Mononuclear cell (primary cell): ENCODE measurements at places on chromosomes 11 and 22. TPM values are rescaled to one million over a fixed set of nuclear protein-coding genes. Genes with fewer than 3 reads are reported as not detected.

Gene CRYBB2
- total RNA-seq, result not detected

Gene LSP1
- 357 TPM for total RNA-seq

Gene TNNT3
- total RNA-seq, result 5.1 TPM

Gene ACR
- not detected for total RNA-seq

Gene LRRC74B
- total RNA-seq, result not detected

Gene CRYBB3
- total RNA-seq, result not detected

Gene PIH1D2
- not detected for total RNA-seq

Gene SMC1B
- 0.10 TPM for total RNA-seq

Gene CTSW
- total RNA-seq, result 130 TPM

Gene KRTAP5-10
- total RNA-seq, result not detected

Gene RNF214
- total RNA-seq, result 4.7 TPM

Gene MRGPRF
- under 0.01 TPM for total RNA-seq

Gene ROBO4
- total RNA-seq, result 0.31 TPM

Gene OR8U1
- not detected for total RNA-seq

Gene KCNK4
- total RNA-seq, result not detected

Gene SMIM35
- 0.21 TPM for total RNA-seq

Gene RIBC2
- total RNA-seq, result 0.31 TPM

Gene KCNJ11
- 0.10 TPM for total RNA-seq

Gene ENTHD1
- total RNA-seq, result 0.10 TPM

Gene GPHA2
- total RNA-seq, result not detected

Gene MAPK8IP1
- 1.5 TPM for total RNA-seq

Gene SHISAL1
- total RNA-seq, result not detected

Gene LMO2
- 28.4 TPM for total RNA-seq

Gene PNPLA5
- total RNA-seq, result not detected

Gene OR8G1
- under 0.01 TPM for total RNA-seq

Gene TLCD5
- total RNA-seq, result not detected

Gene TBX1
- not detected for total RNA-seq

Gene MS4A3
- 0.31 TPM for total RNA-seq

Gene C1QTNF4
- 0.31 TPM for total RNA-seq

Gene RAB1B
- total RNA-seq, result 40.5 TPM

Gene BIK
- total RNA-seq, result 2.1 TPM

Gene FREY1
- 1.6 TPM for total RNA-seq

Gene ME3
- total RNA-seq, result 4.2 TPM

Gene NAALAD2
- total RNA-seq, result not detected

Gene GAL3ST1
- total RNA-seq, result 0.10 TPM

Gene RASL10A
- 0.21 TPM for total RNA-seq

Gene MTMR3
- total RNA-seq, result 79.0 TPM

Gene SLC5A1
- not detected for total RNA-seq

Gene PHETA2
- total RNA-seq, result 0.94 TPM

Gene PRAME
- total RNA-seq, result not detected

Gene POU2AF1
- 3.4 TPM for total RNA-seq
